RPMI7951 (cell line): ENCODE measurements at places on chromosomes 13 and 19. TPM values are rescaled to one million over a fixed set of nuclear protein-coding genes. Genes with fewer than 3 reads are reported as not detected.

DNA sequence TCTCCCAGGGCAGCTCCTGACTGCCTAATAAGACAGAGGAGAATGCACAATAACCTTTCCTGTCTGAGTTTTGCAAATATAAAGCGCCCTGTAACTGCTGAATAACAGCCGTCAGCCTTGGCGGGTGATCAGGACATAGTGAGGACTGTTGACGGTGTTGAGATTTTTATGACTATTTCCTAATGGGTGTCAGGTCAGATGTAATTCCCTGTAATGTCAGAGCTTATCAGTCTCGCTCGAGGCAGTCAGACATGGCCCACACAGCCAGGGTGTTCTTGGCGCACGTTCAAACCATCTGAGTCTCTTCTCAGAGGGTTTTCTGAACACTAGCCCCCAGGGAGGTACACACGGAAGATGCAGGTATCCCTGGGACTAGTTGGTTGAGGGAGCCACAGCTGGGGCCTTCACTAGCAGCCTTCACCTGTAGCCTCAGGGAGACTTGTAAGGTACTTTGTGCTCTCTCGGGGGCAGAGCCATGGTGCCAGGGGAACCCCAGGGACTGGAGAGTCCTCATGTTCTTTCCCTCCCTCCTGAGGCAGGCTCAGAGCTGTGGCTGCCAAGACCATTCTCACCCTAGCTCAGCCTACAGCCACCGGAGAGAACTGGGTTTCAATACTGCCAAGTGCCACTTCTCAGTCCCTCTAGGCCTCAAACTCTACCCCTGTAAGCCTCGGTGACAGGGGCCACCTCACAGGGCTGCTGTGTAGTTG, 213.1 kb downstream of the UQCRFS1 start:
- DNase-seq, result no peak

GRCh38 chr13:28494504-28494777, 487 bp downstream of the FLT1 start:
- no peak for DNase-seq

INSR gene
- total RNA-seq, result 0.49 and 0.72 TPM in 2 replicates

GRCh38 chr19:15285896-15286591, 46.3 kb downstream of the BRD4 start:
- no peak for DNase-seq
